ENCODE measurements at places on chromosomes 5 and 9.
A peak's percentile ranks its signal among the peaks of the same experiment; 100 is the strongest.

DNA sequence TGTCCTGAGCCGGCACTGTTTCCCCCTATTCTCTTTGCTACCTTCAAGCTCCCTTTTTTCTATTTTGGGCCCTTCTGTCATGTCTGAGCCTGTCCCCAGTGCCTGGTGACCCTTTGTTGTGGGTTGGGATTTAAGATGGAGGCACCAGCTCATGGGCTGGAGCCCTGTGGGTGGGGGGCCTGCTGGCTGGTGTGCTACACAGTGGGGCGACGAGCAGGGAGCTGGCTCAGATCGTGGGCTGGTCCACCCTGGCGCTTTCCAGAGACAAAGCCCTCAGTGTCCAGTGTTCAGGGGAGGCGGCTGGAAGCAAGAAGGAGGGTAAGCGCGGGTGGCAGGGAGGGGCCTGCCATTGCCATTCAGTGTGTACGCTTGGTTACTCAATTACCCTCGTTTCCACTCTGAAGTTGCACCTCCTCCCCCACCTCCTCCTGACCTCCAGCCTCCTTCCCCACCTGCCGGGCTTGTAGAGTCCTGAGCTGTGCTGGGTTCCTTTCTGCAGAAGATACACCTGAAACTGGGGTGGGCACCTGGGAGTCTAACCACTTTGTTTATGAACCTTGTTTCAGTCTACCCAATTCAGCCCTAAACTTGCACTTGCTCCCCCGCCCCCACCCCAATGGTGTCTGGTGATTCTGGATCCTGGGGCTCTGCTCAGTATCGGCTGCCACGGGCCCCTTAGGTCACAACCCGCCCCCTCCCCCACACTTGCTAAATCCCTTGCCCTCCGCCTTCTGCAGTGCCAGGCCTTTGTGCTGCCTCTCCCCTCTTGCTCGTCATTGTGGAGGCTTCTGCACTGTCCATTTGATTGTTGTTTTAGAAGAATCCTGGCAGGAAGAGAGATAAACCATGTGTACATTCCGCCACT, 49.9 kb downstream of the MVB12B start:
- DNase-seq = peak; percentile 86

DNA sequence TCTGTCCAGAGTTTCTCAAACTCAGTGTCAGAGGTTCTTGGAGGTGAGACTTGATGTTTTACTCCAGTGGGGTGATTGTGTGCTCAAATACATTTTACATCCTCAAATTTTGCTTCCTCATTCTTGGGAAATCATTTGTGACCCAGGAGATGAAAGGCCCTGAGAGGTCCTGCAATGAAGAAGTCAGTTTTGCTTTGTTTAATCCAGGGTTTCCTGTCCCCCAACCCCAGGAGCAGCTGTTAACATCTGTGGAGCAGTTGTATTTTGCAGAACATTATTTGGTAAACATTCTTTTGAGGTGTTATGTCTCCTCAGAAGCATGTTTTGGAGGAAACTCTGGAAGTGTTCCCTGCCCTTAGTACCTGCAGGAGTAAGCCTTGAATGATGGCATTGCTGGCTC, 59.8 kb downstream of the DAB2IP start:
- DNase-seq = no peak

DNA sequence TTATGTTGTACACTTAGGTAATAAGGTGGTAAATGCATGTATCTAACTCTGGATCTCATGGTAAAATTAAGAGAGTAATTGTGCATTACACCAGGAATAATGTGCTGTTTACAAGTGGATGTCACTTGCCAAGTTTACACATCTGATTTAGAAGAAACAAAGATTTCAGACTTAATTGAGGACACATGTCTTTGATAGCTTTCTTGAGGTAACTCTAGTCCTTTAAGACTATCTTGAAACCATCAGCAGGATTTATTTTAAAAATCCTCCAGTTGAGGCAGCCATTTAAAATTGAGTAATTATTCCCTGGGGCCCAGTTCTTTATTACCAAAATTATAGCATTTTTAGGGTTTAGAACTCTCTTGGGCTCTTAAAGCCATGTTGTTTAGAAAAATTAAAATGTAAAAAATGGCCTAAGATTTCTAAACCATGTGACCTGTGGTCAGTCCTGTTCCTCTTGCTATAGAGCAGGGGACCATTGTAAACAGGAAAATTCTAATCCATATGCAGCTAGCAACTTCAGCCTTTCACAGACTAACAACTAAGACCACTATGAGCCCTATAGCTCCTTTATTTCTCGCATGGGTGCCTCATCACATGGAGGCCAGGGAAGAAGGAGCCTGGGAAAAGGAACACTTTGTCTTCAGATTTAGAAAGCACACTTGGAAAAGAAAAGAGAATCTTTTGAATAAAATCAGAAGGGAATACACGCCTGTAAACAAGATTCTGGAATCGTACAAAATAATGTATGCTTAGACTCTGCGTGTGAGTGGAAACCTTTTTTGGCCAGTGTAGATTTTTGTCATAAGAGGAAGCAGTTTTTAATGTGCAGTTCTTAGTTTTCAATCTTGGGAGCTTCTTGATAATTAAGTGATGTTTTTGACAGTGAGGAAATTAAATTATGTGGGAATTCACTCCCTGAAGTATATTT, 71.2 kb downstream of the ZSWIM6 start:
- DNase-seq = no peak

- no peak for DNase-seq
Measured at GRCh38 chr9:130908146-130908877, 11.7 kb upstream of the QRFP start.

GRCh38 chr9:25461416-25461815, 216.8 kb downstream of the TUSC1 start:
- DNase-seq = no peak

GRCh38 chr9:126147936-126148870, 178.4 kb upstream of the MVB12B start:
- no peak for DNase-seq

DNA sequence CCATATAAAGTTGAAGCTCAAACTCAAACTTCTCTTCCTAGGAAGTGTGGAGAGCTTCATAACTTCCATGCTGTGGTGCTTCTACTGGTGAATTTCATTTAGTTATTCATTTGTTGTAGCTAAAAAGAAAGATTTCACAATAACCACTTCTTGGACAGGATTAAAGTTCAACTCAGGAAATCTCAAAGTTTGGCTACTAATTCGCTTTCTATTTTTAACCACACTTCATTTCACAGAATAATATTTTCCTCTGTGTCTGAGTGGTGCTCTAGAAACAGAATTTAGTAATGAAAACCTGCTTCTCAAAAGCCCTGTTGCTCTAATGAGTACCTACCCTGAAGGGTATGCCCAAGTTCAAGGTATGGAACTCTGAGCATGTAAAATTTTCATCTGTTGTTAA, 73.9 kb downstream of the ACTBL2 start:
- no peak for DNase-seq

- DNase-seq = no peak
Measured at GRCh38 chr5:77390795-77391194, 101.3 kb downstream of the WDR41 start.

- no peak for DNase-seq
Measured at GRCh38 chr5:168786147-168786546, 207.0 kb upstream of the PANK3 start.

GRCh38 chr9:8783941-8784340, 984.4 kb upstream of the DMAC1 start:
- no peak for DNase-seq

Data from substantia nigra (tissue), 51 donors.